ENCODE measurements at places on chromosomes 5 and 9.

DNA sequence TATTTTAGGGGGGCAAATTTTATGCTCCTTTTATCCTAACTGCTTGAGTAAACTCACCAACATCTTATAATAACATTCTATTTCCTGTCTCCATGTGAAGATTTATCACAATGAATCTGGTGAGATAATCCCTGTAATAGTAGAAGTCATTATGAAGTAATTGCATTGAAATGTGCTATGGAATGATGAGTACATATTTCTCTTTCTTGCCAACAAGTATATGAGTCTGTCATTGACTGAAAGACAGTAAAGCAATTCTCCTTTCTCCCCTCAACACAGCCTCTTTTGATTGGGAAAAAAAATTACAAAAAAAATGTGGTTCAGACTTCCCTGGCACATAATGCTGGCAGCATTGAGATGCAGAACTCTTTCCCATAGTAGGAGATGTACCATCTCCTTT is 459.2 kb upstream of the RGMB start:
- DNase-seq = no peak

DNA sequence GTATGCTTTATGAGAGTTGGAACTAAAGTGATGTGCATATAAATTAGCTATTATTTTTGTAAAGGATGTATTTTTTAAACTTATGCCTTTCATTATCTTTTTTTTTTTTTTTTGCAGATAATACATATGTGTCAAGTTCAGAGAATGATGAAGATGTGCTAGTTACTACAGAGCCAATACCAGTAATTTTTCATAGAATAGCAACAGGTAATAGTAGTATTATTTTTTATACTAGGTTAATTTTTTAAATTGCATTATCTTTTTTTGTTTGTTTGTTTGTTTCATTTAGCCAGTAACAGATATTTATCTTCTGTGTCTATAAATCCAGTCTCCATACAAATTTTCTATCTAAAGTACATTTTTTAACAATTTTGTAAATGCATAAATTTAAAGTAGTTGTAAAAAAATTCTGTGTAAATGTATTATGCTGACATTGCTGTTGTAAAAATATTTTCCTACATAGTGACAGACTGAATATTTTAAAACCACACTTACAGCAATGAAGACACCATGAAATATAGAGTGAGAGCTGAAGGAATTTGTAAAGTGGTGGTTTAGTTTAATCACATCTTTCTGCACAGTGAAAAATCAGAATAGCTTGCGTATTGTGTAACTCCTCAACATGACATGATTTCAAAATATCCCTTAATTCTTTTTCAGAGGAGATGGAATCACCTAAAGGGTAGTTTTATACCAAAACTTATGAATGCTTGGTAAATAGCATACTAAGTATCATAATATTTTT is 93.3 kb downstream of the PARP8 start:
- no peak for DNase-seq

GRCh38 chr9:135671591-135672041 is 8.5 kb downstream of the LCN9 start:
- DNase-seq = no peak

DNA sequence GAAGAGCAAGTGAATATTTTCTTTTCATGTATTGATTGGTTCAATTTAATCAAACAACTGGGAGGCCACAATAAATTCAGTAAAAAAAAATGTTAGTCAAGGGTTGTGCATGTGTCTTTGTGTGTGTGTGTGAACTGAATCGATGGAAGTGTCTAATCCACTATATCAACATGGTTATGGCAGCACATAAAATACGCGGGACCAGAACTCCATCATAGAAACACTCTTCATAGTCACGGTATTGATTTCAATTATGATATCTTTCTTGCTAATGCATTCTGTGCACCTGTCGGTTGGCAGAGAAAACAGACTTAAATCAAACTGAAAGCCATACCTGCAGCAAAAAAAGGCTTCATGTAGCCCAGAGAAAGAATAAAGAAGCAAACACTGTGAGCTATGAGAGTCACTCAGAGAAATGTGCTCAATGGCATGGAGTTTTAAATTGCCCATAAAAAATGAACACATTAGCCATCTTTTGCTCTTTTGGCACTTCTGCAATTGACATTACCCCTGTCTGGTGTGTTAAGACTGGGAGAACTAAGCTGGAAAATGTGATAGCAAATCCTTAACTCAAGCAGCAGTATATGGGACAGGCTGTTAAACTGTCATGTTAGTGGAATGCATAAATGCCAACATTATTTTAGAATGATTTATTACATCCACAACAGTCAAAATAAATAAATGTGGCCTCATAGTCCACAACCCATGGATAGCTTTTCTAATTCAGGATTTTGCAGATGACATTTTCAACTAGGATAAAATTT is 642.4 kb upstream of the C9orf72 start:
- no peak for DNase-seq

DNA sequence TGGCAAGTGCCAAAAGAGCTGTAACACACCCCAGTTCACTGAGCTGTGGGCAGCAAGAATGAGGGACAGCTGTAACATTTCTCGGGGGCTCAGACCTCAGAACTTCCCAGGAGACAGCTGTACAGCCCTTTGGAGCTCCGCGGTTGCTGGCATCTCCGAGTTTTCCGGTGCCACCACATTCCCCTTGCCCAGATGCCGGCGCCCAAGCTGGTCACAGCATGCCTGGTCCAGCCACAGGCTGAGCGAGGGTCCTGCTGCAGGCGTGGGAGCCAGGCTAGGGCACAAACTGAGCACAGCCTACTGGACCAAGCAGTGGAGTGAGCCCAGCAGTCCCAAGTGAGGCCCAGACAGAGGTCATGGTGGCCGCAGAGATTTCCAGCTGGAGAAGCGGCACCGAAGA is 797.7 kb upstream of the EDIL3 start:
- DNase-seq = no peak

DNA sequence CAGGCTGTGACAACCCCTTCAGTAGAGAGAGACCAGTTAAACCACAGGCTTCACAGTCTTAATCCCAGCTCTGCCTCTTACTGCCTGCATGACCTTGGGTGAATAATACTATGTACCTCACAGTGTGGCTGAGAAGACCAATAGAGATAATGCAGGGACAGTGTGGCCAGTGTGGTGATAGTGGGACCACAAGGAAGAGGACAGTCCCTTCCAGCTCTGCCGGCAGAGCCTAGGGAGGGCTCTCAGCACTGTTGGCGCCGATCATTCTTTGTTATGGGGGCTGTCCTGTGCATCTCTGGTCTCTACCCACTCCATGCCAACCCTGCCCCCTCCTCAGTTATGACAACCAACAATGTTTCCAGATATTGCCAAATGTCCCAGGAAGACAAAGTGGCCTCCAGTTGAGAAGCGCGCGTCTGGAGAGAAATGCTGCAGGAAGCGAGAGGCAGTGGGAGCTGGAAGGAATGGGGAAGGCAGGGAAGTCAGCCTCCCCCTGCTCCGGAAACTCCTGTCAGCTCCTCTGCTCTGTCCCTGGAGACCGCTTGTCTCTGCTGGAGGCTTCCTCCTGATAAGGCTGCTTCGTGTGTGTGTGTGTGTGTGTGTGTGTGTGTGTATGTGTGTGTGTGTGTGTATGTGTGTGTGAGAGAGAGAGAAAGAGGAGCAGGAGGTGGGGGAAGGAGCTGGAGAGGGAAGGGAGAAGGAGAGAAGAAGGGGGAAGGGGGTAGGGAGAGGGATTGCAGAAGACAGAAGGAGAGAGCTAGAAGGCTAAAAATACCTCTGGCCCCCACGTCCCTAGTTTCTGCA is 31.8 kb upstream of the FABP6 start:
- DNase-seq = peak; percentile 50

- DNase-seq = no peak
Measured at GRCh38 chr9:115910959-115911358, 242.6 kb upstream of the PAPPA start.

GRCh38 chr5:148932355-148932935 is 106.0 kb downstream of the ADRB2 start:
- DNase-seq = no peak

GRCh38 chr5:9850456-9850855 is 220.3 kb upstream of the TAS2R1 start:
- no peak for DNase-seq

DNA sequence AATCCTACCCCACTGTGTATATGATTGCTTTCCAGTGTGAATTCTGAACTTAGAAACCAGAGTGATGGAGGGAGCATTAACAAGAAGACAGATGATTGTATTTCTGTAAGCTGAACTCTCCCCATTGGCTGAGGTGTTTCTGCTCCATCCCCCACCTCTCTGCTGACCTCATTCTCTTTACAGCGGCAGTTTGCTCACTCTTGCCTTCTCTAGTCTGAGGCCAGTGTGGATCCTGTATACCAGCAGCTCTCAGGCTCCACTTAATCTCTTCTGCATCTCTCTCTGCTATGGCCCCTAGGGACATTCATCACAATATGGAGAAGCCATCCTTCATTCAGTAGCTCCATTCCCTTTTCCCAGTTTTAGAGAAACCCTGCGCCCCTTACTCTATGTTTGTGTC is 358.8 kb downstream of the MAN2A1 start:
- DNase-seq = no peak

DNA sequence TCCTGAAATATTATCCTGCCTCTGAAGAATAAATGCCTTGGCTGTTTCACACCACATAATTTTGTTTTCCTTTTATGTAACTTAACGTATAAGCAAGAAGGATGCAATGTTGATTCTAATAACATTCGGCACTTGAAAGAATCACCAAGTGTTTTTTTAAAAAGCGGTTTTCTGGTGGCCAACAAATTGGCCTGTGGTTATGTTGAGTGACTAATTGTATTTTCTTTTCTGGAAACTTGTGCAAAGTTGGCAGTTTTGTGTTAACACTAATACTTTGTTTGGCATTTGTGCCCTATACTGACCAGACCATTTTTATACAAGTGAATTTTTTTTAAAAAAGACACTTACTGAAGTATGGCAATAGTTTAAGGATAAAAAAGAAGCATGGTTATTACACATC is 452.7 kb downstream of the BNC2 start:
- DNase-seq = no peak

- DNase-seq = no peak
Measured at GRCh38 chr9:107733523-107733894, 243.9 kb upstream of the KLF4 start.

GRCh38 chr5:37875051-37875787 is 35.4 kb upstream of the GDNF start:
- DNase-seq = no peak

- DNase-seq = no peak
Measured at GRCh38 chr5:104635227-104635626, 1072.6 kb upstream of the NUDT12 start.

DNA sequence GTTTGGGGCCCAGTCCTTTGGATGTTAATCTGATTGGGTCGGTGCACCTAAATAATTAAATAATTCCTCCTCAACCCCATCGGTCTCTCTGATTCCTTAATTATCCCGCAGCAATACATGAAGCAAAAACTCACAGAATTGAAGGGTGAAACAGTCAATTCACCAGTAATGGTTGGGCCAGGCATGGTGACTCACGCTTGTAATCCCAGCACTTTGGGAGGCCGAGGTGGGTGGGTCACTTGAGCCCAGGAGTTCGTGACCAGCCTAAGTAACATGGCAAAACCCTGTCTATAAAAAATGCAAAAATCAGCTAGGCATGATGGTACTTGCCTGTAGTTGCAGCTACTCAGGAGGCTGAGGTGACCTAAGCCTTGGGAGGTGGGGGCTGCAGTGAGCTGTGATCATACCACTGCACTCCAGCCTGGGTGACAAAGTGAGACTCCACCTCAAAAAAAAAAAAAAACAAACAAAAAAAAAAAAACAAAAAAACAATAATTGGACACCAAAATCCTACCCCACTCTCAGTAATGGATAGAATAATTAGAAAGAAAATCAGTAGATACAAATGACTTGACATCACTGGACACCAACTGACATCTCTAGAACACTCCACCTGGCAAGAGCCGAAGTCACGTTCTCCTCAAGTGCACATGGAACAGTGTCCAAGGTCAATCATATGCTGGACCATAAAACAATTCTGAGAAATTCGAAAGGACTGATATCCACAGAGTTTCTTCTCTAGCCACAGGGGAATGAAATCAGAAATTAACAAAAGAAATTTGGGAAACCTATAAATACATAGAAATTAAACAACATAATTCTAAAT is 5.3 kb downstream of the ABO start:
- DNase-seq = no peak

- DNase-seq = no peak
Measured at GRCh38 chr5:485113-485945, 38.9 kb downstream of the SLC9A3 start.

- peak; percentile 52 for DNase-seq
Measured at GRCh38 chr9:131773911-131774379, 34.1 kb upstream of the RAPGEF1 start.

DNA sequence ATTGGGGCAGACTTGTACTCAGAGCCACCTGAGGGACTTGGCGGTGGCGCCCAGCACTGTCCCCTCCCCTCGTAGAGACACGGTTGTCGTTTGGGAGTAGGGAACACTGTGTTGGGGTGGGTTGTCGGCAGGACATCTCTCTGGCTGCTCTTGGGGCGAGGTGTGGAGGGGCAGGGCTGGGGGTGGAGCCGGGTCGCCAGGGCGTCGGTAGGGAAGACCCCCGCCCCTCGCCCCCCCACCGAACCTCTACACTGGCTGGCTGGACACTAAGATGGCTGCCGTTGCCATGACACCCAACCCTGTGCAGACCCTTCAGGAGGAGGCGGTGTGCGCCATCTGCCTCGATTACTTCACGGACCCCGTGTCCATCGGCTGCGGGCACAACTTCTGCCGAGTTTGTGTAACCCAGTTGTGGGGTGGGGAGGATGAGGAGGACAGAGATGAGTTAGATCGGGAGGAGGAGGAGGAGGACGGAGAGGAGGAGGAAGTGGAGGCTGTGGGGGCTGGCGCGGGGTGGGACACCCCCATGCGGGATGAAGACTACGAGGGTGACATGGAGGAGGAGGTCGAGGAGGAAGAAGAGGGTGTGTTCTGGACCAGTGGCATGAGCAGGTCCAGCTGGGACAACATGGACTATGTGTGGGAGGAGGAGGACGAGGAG is 778 bp downstream of the TRIM41 start:
- no peak for DNase-seq

GRCh38 chr5:158699298-158699880 is 400.3 kb downstream of the EBF1 start:
- no peak for DNase-seq

- DNase-seq = no peak
Measured at GRCh38 chr9:90802386-90802985, 867 bp downstream of the SYK start.

DNA sequence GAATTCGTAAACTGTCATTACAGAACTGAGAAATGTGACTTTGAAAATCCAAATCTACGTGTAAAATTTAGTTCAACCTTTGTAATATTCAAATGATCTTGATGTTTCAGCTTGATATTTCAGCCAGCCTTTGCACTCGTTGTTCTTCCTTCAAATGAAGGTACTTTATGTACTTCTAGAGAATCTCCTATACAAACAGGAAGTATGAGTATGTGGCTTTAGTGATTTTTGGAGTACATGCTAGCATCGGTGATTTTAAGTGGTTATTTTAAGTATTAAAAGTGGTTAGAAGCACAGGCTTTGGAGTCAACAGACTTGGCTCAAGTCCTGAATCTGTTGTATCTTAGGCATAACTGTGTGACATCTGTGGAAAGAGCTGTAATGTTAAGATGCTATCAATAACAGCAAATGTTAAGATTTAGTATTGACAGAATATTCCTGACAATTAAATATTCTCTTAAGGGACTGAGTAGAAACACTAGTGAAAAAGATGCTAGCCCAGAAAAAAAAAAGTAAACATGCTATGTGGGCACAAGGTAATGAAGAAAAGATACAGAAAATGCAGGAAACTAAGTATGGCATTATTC is 398.0 kb downstream of the ADGRV1 start:
- DNase-seq = no peak

- DNase-seq = no peak
Measured at GRCh38 chr9:127976498-127976897, 4.3 kb downstream of the EEIG1 start.

Data from right renal pelvis (tissue), 4 donors.